Caki2 (cell line): ENCODE measurements at places on chromosomes 16 and 17. TPM values are rescaled to one million over a fixed set of nuclear protein-coding genes. Genes with fewer than 3 reads are reported as not detected.

GRCh38 chr16:17568239-17568638, 97.5 kb upstream of the XYLT1 start:
- DNase-seq, result no peak

DNA sequence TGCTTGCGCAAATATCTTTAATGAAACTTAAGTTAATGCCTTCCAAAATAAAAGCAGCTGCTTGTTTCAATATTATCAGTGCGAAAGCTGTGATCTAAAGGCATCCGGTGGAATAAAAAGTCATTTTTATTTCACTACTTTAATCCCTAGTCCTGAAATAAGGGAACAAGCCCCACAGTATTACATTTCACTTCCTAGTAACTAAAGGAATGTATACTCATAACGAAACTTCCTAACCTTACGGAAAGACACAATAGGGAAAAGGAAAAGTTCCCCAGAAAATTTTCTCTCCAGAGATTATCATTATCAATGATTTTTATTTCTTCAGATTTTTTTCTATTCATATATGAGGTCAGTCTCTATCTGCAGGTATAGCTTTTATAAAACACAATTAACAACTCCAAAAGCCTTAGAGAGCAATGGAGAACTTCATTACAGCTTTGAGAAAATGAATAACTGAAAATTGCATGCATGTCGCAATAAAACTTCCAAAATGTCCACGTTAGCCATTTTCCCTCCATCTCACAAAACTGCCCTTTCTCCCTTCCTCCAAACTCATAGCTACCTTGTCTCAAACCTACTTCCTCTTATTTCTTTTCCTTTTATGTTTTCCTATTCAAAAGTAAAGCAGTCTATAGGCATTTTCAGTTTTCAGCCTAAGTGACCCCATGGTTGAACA, 154.3 kb upstream of the MED13 start:
- DNase-seq, result no peak

DNA sequence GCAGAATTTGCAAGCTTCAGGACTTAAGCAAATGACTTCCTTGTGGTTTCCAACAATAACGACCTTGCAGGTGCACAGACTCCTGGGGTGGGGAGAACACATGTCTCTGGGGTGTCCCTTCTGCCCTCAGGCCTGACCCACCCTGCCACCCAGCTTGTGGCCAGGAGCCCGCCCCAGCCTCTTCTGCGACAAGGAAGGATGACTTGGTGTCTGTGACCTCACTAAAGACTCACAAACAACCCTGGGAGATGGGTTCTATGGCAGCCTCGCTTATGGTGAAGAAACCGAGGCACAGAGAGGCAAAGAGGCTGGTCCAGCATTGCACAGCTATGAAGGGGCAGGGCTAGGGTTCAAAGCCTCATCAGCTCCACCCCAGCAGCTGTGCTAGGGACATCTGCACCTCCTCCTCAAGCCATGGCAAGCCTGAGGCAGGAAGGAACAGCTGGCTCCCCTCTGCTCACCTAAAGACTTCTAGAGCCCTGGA, 2.6 kb downstream of the ATP2A3 start:
- no peak for DNase-seq

FAM222B gene
- total RNA-seq, result 1.4 and 2.6 TPM in 2 replicates

TOX3 gene
- 0.10 TPM in 1 of 2 replicates, not detected in the other for total RNA-seq

COX6A2 gene
- total RNA-seq, result not detected in 2 replicates
